ENCODE measurements at places on chromosomes 1 and 21. TPM values are rescaled to one million over a fixed set of nuclear protein-coding genes. Genes with fewer than 3 reads are reported as not detected.

DNA sequence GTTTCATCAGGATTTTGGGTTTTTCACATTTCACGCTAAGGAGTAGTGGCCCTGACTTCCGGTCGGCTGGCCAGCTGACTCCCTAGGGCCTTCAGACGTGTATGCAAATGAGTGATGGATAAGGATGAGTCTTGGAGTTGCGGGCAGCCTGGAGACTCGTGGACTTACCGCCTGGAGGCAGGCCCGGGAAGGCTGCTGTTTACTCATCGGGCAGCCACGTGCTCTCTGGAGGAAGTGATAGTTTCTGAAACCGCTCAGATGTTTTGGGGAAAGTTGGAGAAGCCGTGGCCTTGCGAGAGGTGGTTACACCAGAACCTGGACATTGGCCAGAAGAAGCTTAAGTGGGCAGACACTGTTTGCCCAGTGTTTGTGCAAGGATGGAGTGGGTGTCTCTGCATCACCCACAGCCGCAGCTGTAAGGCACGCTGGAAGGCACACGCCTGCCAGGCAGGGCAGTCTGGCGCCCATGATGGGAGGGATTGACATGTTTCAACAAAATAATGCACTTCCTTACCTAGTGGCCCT, 23.1 kb upstream of the TNFRSF1B start:
- DNase-seq, result peak; percentile 75

- no peak for DNase-seq
Observed at GRCh38 chr1:243738020-243738419, 112.0 kb downstream of the AKT3 start.

DNA sequence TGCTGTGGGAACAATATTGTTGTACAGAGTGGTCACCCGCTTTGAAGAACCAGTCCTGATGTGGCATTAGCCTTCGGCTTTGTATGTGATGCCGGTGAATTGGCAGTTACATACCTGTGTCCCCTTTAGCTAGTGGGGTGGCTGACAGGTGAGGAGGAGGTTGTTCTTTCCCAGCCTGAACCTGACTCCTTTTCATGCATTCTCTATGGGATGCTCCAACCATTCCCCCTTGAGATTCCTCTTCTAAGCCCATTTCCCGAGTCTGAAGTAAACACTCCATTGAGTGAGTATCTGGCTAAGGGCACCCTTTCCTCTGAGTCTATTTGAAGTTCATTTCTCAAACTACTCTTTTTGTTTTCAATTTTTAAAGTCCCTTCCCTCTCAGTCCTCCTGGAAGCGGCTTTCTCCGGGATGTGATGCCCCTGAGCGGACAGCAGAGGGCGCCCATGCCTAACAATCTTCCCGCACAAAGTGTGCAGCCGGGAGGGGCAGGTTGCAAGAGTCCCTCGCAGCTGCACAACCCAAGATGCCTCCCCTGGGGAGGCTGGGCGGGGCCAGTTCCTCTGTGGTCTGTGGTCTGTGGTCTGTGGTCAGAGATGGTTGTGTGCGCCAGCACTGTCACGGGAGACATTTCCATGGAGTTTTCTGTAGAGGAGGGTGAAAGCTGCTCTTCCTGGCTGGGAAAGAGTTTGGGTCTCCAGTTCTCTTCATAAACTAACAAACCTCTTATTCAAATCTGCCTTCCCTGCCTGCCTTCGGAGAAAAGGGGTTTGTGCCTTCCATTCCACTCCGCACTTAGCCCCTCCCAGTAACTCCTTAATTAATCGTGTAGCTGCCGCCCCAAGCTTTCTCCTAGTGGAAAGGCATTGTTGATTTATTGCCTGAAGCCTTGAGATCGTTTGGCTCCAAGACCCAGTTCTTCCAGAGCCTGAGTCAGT, 36.4 kb upstream of the LMX1A start:
- peak; percentile 78 for DNase-seq

- no peak for DNase-seq
Observed at GRCh38 chr1:206895325-206895724, 1.9 kb upstream of the IL24 start.

DNA sequence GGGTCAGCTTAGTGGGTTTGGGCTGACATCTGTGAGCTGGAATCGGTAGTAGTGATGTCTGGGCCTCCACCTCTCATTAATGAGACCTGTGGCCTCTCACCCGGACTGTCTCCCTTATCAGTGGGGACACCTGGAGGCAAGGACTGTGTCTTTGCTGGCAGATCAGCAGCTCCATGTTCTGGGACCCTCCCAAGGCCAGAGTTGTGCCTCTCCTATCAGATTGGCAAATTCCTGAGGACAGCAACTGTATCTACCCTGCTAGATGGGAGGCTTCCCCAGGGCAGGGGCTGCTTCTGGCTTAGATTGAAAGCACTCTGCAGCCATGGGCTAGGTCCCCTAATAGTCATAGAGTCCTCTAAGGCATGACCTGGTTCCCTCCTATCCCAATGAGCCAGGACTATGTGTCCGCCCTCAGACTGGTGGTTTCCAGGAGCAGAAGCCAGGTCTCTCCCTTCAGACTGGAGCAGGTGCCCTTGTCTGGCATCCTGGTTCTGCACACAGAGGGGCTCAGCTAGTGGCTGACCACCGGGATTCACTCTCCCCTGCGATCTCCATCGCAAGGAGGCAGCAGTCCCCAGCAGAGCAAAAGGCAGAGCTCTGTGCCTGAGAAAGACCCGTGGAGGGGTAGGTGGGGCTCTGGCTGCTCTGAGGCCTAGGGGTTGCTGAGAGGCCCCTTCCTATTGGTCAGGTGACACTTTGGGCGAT, 5.8 kb downstream of the DRAXIN start:
- no peak for DNase-seq

GRCh38 chr1:214377886-214378285, 96.9 kb downstream of the SMYD2 start:
- no peak for DNase-seq

Gene ALX3
- not detected for total RNA-seq

Gene INSRR
- 0.29 TPM for total RNA-seq
